Osteoblast (primary cell): ENCODE measurements at places on chromosomes 1 and 21. TPM values are rescaled to one million over a fixed set of nuclear protein-coding genes. Genes with fewer than 3 reads are reported as not detected.
A peak's percentile ranks its signal among the peaks of the same experiment; 100 is the strongest.

Gene DCAF8
- total RNA-seq, result 107 and 112 TPM in 2 replicates

- no peak for DNase-seq
These were observed 13.8 kb upstream of the RNF11 start for GRCh38 chr1:51222136-51222787.

GRCh38 chr1:61101536-61101935, 19.2 kb downstream of the NFIA start:
- DNase-seq, result no peak

DNA sequence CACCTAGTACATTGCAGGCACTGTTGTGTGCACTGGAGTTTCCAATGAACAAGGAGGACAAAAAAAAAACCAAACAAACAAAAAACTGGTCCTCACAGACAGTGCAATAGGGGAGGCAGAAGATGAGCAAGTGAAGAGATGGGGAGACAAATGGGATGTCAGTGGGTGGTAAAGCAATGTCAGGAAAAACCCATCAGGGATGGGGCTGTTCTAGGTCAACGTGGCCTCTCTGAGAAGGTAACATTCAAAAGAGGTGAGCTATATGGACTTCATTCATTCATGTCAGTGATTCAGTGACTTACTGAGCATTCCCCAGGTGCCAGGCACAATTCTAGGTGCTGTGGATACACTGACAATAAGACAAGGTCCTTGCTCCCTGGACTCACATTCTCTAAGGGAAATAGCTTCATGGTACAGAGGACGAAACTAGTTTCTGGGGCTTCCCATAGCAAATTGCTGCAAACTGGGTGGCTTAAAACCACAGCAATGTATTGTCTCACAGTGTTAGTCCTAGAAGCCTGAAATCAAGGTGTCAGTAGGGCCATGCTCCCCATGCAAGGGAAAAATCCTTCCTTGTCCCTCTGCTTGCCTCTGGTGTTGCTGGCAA, 140.5 kb upstream of the KLHDC7A start:
- DNase-seq, result no peak

- DNase-seq, result peak; percentile 61
These were observed 33.4 kb upstream of the LRRC53 start for GRCh38 chr1:74545821-74546220.
